ENCODE measurements at places on chromosomes 16 and 17.
A peak's percentile ranks its signal among the peaks of the same experiment; 100 is the strongest.

DNA sequence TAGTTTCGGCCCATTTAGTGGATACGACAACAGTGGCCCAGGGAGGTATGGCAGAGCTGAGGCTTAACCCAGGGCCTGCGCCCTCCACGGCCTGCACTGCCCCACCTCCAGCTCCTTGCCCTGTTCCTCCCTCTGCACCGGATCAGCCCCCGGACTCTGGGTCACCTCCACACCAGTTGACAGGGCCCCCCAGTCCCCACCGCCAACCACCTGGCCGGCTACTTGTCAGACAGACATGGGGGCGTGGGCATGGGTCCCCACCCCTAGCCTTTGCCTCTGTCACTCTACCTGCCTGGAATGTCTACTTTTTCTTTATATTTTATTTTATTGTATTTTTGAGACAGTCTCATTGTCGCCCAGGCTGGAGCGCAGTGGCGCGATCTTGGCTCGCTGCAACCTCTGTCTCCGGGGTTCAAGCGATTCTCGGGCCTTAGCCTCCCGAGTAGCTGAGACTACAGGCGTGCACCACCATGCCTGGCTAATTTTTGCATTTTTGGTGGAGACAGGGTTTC, 3.0 kb upstream of the ACTG1 start:
- no peak for DNase-seq

GRCh38 chr17:32285746-32286517, 20.3 kb downstream of the RHBDL3 start:
- no peak for DNase-seq

- DNase-seq, result no peak
Observed at GRCh38 chr16:10265770-10266615, 83.8 kb upstream of the GRIN2A start.

DNA sequence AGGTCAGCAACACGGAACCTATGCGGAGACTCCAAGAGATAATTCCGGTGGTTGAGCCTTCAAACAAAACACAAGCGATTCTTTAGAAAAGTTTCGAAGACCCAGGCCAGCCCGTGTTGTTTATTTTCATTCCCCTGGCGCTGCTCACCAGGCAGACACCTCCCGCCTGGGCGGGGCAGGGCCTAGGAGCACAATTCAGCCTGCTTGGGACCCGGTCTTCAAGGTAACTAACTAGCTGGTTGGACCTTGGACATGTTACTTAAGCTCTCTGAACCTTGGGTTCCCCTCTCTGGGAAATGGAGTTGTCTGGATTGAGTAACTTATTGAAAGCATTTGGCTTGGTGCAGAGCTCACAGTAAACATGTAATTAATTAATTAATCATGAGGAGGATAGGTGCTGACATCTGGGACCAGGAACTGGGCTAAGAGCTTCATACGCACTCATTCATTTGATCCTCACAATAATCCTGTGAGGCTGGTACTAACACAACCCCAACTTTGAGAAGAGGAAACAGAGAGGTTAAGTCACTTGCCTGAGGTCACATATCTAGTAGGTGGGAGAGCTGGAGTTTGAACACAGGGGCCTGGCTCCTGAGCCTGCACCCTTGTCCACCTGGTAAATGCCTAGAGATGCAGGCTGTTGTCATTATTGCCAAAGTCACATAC, 125.3 kb upstream of the SMURF2 start:
- no peak for DNase-seq

GRCh38 chr17:40750391-40750790, 4.7 kb downstream of the KRT25 start:
- DNase-seq, result no peak

GRCh38 chr17:2368359-2368758, 31.1 kb downstream of the SGSM2 start:
- no peak for DNase-seq

- DNase-seq, result no peak
Observed at GRCh38 chr17:41651625-41652460, 27.5 kb upstream of the KRT17 start.

DNA sequence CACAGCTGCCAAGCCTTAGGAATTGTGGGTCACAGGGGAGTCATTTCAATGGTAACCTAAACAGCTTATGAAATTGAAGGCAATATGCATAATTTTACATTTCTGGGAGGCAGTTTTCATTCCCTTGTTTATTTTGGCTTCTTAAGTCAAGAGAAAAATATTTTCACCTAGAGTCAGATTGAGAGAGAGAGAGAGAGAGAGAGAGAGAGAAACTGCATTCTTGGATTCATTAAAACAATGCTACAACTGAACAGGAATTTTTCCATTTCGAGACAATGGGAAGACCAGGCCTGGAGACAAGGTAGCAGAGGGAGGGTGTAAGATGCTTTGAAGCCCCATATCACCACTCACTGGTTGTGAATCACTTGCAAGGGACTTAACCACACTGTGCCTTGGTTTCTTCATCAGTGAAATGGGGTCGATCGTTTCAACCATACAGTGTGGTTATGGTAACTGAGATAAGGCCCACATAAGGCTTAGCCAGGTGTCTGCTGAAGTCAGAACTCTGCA, 224.7 kb upstream of the IRX3 start:
- DNase-seq, result no peak

DNA sequence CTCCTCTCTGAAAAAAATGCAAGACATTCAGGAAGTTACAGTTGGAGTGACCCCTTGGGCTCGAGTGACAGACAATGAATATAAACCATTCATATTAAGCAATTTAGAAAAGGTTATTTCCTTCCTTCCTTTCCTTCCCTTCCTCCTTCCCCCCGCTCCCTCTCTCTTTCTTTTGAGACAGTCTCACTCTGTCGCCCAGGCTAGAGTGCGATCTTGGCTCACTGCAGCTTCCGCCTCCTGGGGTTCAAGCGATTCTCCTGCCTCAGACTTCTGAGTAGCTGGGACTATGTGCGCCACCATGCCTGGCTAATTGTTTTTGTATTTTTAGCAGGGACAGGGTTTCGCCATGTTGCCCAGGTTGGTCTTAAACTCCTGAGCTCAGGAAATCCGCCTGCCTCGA, 13.2 kb downstream of the PSMD12 start:
- no peak for DNase-seq

DNA sequence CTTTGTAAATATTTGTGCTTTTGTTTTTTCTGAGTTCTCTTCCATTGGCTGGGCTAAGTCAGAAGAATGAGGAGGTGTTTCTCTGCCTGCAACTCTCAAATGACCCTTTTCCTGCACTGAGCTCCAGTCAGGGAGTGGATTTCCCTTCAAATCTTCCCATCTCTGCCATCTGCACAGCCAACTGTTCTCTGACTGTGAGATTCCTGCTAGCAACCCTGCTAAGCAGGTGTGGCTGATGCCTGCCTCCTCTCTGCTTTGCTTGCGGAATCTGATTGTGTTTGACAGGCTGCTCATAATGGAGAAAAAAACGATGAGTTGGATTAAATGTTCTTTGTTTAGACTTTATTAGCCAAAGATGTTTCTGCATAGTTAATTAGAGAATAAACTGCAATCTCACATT, 519.8 kb downstream of the TMEM114 start:
- DNase-seq, result no peak

GRCh38 chr16:49096176-49096945, 185.3 kb downstream of the CBLN1 start:
- no peak for DNase-seq

DNA sequence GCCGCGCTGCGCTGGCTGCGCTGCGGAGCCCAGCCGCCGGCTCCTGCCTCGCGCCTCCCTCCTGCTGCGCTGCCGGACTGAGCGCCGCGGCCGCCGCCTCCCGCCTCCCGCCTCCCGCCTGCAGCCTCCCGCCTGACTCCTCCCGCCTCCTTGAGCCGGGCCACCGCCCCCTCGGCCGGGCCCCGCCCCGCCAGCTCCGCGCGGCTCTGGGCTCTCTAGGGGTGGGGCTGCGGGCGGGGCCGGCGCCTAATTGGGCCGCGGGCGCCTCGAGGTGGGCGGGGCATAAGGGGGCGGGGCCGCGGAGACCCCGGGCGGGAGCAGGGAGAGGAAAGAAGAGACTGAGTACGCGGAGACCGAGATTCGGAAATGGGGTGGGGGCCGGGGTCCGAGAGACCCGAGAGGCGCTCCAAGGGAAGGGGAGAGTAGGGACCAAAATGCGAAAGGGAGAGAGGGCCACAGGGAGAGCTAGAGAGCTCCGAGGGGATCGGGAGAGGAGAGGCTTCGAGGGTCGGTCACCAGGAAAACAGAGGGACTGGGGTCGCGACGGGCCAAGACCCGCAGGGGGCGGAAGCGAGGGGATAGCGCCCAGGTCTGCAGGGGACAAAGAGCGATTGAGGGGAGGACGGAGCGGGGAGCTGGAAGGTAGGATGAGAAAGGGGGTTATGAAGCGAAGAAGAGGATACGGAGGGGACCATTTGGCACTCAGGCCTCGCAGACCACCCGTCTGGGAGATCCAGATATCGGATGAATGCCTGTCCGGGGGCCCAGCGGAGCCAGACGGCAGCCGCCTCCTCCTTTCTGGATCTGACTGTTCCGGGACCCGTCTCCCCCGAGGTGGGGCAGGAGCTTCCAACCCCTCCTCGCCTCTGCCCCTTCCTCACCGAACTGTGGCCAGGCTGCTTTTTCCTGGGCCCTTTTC, at the start of gene C1QL1:
Gene C1QL1, minus strand, starts transcription at position 79 of the 919 bp plus-strand sequence. CDS start 255 bp downstream, outside the sequence.
- peak; percentile 64 for DNase-seq

DNA sequence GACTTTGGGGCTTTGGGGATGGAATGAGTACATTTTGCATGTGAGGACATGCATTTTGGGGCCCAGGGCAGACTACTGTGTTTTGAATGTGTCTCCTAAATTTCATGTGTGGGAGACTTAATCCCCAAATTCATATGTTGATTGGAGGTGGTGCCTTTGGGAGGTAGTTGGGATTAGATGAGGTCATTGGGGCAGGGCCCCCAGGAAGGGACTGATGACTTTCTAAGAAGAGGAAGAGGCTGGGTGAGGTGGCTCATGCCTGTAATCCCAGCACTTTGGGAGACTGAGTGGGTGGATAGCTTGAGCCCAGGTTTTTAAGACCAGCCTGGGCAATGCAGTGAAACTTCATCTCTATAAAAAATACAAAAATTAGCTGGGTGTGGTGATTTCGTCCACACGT, 42.8 kb upstream of the RAI1 start:
- DNase-seq, result no peak

GRCh38 chr16:89971495-89972243, 23.1 kb downstream of the DEF8 start:
- no peak for DNase-seq

DNA sequence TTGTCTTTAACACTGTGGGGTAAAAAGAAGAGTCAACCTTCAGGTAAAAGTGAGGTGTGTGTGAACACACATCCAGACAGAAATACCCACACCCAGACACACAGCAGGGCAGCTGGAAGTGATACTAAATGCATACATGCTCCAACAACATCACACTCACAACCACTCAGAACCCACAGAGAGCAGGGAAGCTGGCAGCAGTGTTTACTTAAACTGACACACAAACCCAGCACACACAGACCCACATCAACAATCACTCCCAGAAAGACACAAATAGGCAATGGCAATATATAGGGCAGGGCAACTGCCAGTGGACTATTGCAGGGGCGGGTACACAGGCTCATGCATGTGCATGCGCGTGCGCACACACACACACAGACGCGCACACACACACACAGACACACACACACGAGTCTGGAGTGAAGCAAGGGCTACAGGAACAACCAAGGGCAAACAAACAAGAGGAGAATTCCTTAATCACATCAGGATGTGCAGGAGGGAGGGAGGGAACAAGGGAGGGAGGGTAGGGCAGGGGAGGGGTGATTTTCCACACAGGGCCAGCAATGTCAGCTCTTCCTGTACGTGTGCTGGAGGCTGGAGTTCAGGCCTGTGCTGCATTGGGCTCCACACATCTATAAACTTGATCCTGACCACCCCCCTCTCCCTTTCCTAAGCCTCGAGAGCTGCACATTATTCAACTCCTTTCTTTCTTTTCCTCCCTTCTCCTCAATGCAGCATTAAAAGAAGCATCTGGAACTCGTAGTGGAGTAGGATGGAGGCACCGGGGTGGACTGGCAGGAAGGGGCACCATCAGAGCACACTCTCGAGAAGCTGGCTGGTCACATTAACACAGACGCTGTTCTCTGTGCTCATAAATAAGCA, 30.1 kb downstream of the HIC1 start:
- DNase-seq, result no peak

DNA sequence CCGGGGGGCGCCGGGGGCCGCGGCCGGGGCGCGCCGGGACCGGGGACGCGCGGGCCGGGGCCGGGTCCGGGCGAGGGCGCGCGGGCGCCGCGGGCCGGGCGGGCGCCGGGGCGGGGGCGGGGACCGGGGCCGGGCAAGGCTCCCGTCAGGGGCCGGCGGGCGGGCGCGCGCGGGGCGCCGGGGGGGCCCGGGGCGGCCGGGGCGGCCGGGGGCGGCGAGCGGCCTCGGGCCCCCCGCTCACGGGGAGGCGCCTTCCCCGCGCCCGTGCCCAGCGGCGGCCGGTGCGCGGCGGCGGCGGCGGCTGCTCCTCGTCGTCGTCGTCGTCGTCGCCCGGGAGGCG, 563 bp downstream of the ZCCHC14 start:
- DNase-seq, result no peak

DNA sequence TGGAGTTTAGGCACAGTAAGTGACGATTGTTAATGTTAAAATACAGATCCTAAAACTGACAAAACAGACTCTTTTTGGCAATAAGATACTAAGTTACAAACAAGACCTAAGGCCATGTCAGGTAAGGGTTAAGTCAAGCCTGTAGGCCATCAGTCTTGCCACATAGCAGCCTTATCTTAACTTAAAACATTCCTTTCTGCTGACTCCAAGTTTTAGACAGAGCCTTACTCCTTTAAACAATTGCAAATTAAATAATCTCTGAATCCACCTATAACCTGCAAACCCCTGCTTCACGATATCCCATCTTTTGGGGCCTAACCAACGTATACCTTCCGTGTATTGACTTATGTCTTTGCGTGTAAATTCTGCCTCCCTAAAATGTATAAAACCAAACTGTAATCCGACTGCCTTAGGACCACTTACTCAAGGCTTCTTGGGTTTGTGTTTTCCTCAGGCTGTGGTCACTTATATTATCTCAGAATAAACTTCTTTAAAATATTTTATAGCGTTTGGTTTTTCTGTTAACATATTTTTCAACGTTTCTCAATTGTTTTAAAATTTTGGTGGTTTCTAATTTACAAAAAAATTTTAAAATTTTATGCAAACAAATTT, 64.4 kb downstream of the EFCAB5 start:
- DNase-seq, result no peak

DNA sequence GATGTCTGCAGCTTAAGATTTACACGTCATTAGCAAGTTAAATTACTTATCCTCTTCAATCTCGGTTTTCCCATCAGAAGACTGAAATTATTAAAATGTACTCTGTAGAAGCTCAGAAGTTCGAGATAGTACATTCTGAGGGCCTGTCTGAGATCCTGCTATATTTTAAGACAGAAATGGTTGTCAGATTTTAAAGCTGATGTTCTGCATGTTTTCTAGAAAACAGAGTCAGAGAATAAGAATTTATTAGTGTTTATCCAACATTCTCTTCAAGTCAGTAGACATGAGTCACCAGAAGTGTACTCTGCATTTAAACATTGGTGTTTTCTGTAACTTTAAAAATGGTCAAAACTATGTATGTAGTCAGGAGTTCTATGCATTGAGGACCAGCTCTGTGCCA, 155.2 kb upstream of the MYOCD start:
- no peak for DNase-seq

GRCh38 chr16:28298511-28298878, 6.2 kb downstream of the SBK1 start:
- DNase-seq, result no peak

- DNase-seq, result no peak
Observed at GRCh38 chr17:8141045-8141444, 11.2 kb downstream of the PER1 start.
